ENCODE measurements at places on chromosomes 13 and 19. TPM values are rescaled to one million over a fixed set of nuclear protein-coding genes. Genes with fewer than 3 reads are reported as not detected.

The ZNF540 gene
- polyA plus RNA-seq, result 6.3 TPM

The SPACA4 gene
- polyA plus RNA-seq, result not detected

DNA sequence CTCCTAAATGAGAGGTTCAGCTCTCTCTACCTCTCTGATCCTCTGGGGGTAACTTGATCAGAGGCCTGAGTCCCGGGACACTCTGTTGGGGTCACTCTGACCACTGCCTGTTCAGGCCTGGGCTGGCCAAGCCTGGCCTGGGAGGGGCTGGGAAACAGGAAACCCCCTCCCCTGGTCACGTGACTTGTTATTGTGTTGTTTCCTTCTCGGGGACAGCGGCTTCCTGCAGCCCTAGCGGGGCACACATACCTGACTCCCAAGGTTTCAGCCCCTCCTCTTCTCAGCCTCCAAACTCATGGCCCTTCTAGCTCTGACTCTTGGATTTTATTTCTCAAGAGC is at the start of gene USHBP1:
Gene USHBP1, minus strand, starts transcription at position 105 of the 339 bp plus-strand sequence. CDS start 446 bp downstream, outside the sequence.
- no peak for DNase-seq

- no peak for DNase-seq
These were observed 11.6 kb upstream of the RANBP3 start for GRCh38 chr19:5989388-5990074.

DNA sequence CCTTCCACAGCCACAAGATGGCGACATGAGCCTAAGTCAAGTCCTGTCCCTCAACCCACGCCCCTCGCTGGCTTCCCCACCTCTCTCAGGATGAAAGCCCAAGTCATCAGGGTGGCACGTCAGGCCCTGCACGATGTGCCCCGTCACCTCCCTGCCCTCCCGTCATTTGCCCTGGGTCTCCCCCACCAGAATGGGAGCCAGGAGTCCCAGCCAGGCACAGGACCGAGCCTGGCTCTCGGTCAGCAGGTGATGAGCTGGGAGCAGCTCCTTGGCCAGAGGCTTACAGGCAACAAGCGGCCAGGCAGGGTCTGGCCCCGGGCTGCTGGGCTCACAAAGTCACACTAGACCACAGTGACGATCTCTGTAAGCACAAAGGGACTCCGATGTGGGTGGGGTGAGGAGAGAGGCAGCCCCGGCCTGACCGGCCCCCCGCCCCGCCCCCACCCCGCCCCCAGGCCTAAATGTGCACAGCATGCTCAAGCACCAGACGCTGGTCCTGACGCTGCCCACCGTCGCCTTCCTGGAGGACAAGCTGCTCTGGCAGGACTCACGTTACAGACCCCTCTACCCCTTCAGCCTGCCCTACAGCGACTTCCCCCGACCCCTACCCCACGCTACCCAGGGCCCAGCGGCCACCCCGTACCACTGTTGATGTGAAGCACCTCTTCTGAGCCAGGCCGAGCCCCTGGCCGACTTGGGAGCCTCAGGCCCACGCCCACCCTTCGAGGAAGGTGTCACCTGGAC is 7.3 kb downstream of the MRPL4 start:
- DNase-seq, result peak; percentile 69

The KLF1 gene
- 0.40 TPM for polyA plus RNA-seq

DNA sequence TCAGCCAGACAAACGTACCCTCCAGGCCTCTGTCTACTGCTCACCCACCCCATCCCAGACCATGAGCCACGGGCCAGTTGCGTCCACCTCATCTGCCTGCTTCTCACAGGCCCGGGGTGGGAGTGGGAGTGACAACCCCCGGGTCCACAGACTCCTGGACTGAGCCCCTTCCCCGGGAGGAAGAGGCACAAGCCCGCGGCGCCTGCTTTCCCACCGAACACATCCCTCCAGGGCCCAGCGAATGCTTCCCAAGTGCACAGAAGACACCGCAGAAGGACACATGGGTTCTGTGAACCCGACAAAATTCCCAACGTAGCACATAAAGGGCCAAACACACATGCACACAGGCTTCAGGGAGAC is 18.0 kb upstream of the PLPP2 start:
- DNase-seq, result no peak

- no peak for DNase-seq
These were observed 21.6 kb downstream of the FAM124A start for GRCh38 chr13:51243832-51244231.

The BEST2 gene
- 0.14 TPM for polyA plus RNA-seq

DNA sequence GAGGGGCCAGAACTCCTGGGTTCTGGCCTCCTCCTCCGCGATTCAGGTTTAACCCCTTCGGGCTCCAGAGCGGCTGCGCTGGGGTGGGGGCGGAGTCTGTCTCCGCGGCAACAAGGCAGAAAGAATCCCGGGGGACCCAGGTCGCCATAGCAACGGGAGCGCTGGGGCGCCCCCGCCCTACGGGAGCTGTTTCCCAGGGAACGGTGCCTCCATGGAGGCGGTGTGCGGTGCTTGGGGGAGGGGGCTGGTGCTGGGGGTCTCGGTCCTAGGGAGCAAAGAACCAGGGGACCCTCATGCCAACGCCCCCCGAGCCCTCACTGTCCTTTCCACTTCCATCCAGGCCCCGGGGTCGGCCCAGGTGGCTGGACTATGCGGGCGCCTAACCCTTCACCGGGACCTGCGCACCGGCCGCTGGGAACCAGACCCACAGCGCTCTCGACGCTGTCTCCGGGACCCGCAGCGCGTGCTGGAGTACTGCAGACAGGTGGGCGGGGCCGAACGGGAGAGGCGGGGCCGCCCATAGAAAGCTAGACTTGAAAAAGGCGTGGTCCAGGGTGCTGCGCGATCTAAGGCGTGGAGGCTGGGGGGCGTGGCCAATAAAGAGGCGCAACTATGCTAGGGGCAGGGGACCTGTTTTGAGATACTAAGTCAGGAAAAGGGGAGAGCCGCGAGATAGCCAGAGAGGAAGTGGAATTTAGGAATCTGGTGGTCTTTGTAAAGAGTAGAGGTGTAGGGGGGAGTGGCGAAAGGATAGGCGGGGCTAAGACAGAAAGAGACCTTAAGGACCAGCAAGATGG is 1.2 kb downstream of the APLP1 start:
- no peak for DNase-seq

DNA sequence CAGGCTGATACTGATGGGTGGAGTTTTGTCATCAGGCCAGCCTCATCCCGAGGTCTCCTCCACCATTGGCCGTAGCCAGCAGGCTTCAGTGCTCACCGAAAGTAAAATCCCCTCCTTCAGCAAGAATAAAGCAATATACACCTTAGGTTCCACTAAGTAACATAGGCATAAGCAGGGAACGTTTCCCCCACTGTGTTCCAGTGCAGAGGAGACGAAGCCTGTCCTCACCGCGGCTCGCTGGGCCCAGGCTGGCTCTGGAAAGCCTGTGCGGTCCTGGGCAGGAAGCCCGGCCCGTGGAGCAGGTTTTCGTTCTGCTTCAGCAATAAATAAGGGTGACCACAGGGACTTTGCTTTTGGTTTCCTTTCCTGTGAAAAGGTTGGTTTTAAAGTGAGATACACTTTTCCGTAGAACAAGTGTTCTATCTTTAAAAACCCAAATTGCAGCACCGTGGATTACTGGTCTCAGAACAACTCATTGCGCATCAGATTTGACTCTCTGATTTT is 16.3 kb upstream of the TEX29 start:
- no peak for DNase-seq

GRCh38 chr19:51803519-51803918 is 8.6 kb downstream of the FPR3 start:
- DNase-seq, result no peak

The GPR4 gene
- 5.4 TPM for polyA plus RNA-seq

GRCh38 chr13:61812286-61812685 is 396.6 kb upstream of the PCDH20 start:
- DNase-seq, result no peak

DNA sequence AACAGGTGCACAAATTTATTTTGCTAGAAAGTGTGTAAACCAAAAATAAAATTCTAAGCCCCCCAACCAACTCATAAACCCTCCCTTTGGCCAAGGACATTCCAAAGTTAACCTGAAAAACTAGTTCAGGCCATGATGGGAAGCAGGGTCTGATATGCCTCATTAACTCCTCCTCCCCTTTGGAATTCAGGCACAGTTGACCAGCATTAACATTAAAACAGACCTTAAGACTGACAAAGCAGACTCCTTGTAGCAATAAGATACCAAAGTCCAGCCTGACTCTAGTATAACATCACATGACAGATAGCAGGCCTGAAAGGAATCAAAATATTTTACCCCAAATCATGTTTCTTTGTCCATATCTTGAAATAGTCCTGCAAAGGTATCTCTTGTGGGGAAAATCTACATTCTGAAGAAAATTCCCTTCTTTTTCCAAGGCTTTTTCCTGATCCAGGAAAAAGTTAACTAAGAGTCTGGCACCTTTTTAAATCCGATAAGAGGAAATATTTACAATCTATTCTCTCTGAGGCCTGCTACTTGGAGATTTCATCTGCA is 19.7 kb downstream of the NEK5 start:
- DNase-seq, result peak; percentile 13

GRCh38 chr19:48498595-48499311 is 12.9 kb downstream of the LMTK3 start:
- no peak for DNase-seq

- no peak for DNase-seq
These were observed 118.3 kb downstream of the COL4A2 start for GRCh38 chr13:110425444-110425780.

The GNG8 gene
- 3.4 TPM for polyA plus RNA-seq

GRCh38 chr13:40469581-40470310 is 196.7 kb downstream of the FOXO1 start:
- DNase-seq, result no peak

DNA sequence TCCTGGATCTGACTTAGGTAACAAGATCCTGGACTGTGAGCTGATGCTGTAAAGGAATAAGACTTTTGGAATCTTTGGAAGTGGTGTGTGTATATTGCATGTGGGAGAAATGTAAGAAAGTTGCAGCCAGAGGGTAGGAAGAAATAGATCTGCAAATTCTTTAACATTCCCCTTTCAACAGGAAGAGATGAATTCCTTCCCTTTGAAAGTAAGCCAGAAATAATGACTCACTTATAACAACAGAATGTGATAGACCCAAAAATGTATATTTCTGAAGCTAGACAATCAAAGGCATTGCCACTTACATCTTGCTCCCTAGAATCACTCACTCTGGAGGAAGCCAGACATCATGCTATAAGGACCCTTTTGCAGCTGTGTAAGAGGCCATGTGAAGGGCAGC is 9.8 kb upstream of the SIAH3 start:
- no peak for DNase-seq

The RSPH6A gene
- not detected for polyA plus RNA-seq

DNA sequence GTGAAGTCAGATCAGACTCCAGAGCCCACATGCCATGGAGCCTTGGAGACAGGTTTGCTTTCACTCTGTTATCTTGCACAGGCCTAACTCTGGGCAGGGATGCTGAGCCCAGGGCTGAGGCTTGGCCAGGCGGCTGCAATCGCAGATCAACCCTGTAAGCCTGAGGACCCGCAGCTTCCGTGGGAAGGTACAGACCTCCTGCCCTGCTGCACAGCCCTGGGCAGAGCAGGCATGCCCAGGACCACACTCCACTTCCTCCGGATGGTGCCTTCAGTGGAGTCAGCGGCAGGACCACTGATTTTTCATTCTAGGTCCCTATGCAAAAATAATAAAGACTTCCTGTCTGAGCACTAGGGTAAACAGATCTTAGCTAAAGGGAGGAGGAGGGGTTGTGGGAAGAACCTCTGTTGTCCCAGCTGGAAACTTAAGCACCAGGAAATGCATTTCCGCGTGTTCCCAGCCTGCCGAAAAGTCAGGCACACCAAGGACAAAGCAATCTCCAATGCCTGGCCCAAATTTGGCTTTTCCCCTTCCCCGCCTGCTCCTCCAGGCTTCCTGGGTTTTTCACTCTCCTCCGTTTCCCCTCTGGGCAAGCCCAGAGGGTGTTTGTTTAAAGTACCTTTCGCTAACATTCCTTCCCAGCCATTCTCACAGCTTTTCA is 87.3 kb downstream of the KCTD15 start:
- DNase-seq, result no peak

DNA sequence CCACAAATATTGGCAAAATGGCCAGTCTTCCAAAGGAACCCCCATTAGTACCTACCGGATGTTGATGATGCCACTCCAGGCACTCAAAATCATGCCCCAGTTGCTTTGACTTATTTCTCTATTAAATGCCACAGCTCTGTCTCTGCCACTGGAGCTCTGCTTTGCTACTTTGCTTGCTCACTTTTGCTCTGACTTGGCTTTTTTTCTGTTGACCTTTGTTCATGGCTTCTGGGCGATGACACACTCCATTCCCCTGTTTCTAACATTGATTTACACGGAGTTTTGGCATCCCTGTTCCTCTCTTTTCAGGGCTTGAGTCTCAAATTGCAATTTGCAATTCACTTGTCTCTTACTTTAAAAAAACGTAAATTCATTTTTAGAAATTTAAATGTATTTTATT is 217.1 kb upstream of the SPRY2 start:
- DNase-seq, result no peak

The GPC5 gene
- 8.6 TPM for polyA plus RNA-seq

GRCh38 chr19:19591133-19591825 is 27.2 kb downstream of the PBX4 start:
- DNase-seq, result no peak

DNA sequence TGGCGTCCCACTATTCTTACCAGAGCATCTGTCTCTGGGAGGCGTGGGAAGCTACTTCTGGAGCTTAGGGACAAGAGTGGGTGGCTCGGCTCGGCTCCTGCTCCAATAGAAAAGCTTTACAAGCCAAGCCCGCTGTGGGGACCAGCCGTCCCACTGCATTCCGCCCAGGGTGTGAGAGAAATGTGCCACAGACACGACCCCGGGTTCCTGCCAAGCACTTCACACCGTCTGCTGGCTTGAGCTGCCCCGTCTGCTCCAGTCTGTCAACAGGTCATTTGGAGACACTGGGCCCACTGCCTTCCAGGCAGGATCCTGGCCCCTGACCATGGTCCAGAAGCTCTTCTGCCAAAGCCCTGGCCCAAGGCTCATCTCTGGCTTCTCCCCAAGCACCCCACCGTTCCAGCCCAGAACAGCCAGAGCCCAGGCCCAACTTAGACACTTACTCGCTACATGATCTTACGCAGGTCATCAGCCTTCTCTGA is 6.5 kb upstream of the FKRP start:
- no peak for DNase-seq

DNA sequence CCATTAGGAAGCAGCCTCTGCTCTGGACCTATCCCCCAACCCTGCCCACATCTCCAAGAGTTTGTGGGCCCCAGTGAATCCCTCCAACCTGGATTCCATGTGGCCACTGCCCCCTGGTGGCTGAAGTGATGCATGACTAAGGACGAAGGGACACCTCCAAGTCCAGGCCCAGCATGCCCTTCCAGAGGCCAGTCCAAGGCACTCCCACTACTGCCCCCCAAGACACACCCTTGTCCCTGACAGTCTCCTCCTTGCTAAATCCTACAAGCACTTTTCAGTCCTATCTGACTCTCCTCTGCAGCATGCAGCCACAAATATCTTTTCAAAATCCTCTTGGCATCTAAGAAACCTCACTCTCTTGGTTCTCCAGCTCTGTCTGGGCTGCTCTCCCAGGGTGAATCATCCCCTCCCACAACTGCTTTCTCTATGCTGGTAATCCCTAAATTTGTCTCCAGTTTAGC is 33.0 kb downstream of the DEDD2 start:
- peak; percentile 39 for DNase-seq
